Stimulated activated CD4-positive, alpha-beta T cell treated with anti-CD3 and anti-CD28 coated beads, Interleukin-12 subunit alpha, Interleukin-12 subunit beta, amount 100 ng/mL, for 4 hours (primary cell): ENCODE measurements at places on chromosomes 1 and 21.
A peak's percentile ranks its signal among the peaks of the same experiment; 100 is the strongest.

- no peak for DNase-seq
These were observed 337.4 kb upstream of the LYPLAL1 start for GRCh38 chr1:218836264-218836663.

DNA sequence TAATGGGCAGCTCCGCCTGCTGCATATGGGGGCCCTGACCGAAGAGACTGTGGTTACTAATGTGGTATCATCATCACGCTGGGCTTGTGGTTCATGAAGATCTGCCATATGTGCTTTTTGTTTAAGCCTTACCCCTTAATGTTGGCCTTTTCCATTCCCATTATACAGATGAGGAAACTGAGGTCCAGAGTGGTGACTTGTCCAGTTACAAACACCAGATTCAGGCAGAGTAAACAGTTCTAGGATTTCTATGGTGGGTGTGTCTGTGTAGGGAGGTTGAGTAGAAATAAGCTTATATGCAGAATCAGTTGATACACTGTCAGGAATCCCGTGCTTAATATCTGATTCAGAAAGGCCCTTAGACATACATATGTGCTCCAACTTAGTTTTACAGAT, 691 bp downstream of the UTP11 start:
- DNase-seq = no peak

- DNase-seq = no peak
These were observed 10.7 kb upstream of the PLXNA2 start for GRCh38 chr1:208254862-208255261.

GRCh38 chr1:215794156-215794555, 227.1 kb downstream of the KCTD3 start:
- DNase-seq = no peak

DNA sequence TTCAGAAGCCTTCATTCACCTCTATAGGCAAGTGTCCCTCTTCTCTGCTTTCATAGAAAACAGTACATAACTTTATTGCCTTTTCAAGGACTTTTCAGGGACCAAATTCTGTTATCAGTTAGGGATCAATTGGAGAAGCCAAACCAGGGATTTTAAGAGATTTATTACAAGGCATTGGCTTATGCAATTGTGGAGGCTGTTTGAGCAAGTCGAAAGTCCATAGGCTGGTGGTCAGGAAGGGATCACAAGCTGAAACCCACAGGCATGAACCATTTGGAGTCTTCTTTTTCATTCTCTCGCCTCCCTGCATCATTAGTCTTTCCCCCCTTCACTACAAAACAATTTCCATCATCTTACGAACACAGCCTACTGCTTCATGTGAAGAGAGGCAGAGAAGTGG, 34.8 kb upstream of the SYCP1 start:
- DNase-seq = no peak

DNA sequence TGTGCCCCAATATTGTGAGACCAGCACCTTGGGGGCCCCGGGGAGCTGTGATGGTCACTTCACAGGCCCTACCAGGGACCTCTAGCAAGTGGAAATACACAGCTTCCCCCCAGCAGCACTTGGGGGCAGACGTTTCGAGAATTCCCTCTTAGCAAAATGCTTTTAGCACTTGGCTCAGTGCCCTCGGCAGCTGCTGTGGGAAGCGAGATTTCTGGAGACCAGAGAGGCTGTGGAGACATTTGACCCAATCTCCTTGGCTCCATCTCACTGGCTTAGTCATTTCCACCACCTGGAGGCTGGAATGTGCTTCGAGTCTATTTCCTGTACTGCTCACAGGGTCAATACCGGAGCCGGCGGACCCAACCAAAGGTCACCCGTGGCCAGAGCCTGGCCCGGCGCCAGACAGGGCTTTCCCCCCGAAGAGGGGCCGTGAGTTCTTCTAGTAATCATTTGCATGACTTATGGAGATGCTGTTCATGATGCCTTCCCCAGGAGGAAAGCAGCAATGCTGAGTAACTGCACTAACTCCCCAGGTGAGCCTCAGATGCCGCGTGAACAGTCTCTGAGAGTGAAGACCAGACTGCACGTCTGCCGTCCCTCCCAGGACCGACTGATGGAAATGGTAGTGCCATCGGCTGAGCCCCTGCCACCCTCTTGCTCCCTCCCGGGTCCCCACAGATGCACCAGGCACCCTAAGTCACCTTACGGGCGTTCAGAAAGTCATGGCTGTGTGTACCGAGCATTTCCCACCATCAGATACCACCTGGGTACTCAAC, 4.4 kb upstream of the C2CD2 start:
- no peak for DNase-seq

- DNase-seq = no peak
These were observed 12.6 kb upstream of the ALG14 start for GRCh38 chr1:95085376-95085775.

DNA sequence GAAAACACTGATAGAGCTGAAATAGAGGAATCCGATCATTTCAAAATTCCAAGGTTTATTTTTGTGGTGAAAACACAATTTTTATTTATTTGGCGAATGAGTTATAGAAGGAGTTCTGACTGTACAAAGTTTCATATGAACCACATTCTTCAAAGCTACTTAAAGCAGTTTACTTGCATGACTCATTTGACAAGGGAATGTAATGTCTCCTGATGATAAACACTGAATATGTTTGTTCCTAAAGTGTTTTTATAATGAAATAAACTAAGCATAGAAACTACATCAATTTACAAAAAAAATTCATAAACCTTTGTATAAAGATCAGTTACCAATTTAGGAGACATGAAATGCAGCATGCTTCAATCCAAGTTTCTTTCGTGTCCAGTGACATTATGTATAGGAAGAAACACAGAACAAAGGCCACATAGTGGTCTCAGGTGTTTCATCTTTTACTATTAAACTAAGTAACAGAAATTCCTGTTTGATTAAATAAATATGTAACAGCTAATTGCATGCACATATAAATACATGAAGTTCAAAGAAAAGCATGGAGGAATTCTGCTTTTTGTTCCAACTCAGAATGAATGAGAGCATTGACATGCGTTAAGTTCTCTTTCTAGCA, 2.5 kb downstream of the PRKACB start:
- no peak for DNase-seq

DNA sequence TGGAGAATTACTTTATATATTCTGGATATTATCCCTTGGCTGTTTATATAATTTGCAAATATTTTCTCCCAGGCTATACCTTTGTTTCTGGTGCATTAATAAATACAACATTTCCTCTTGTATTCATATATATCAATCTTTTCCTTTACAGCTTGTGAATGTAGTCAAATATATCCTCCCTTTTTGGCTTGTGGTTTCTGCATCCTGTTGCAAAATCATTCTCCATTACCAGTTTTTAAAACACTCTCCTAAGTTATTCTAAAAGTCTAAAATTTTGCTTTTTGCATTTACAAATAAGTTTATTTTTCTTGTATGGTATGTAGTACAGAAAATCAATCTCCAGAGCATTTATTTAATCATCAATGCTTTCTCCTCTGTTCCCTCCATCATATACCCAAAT, 909.4 kb downstream of the ADGRL2 start:
- DNase-seq = no peak

DNA sequence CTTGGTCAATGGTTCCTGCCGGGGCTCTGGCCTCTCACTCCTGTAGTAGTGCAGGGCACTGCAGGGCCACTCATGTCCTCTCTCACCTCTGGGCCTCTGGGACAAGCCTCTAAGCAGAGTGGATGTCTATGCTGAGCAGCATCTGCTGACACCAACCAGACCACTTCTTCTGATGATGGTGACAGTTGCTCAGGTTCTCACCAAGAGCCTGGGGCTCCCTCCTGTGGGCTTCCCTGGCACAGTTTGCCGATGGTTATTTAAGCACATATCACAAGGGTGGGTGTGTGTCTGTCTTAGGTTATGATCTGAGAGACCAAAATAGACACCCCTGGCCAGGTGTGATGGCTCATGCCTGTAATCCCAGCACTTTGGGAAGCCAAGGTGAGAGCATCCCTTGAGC, 17.4 kb upstream of the GPR137B start:
- no peak for DNase-seq

DNA sequence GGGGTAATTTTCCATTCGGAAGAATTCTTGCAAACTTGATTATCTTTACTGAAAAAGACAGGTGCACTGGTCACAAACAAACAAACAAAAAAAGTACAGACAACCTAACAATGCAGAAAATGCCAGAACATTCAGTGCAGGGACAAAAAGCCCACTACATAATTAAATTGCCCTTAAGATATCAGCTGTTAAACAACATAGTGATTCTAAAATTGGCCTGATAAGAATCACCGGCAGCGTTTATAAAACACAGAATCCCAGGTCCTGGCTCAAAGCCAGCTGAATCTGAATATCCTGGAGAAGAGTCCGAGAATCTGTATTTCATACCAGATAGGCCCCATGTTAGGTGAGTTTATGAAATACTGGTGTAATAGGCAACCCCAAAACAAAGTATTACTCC, 6.1 kb downstream of the PLPP3 start:
- no peak for DNase-seq

GRCh38 chr1:183604038-183604808, 14.0 kb upstream of the NCF2 start:
- DNase-seq = no peak

DNA sequence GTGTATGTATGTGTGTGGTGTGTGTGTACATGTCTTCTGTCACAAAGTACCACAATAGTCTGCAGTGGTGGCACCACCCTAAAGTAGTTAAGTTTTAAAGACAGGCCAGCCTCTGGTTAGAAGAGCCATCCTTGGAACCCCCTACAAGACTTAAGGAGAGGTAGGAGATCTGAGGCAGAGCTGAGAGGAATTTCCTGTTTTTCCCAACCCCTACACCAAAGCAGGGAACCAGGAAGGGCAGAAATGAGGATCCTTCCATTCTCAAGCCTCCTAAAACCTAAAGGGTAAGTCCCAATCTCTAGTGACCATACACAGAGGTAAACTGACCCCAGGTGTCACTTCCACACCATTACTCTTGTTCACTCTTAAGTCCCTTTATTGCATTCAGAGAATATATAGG, 11.1 kb downstream of the PEA15 start:
- no peak for DNase-seq

DNA sequence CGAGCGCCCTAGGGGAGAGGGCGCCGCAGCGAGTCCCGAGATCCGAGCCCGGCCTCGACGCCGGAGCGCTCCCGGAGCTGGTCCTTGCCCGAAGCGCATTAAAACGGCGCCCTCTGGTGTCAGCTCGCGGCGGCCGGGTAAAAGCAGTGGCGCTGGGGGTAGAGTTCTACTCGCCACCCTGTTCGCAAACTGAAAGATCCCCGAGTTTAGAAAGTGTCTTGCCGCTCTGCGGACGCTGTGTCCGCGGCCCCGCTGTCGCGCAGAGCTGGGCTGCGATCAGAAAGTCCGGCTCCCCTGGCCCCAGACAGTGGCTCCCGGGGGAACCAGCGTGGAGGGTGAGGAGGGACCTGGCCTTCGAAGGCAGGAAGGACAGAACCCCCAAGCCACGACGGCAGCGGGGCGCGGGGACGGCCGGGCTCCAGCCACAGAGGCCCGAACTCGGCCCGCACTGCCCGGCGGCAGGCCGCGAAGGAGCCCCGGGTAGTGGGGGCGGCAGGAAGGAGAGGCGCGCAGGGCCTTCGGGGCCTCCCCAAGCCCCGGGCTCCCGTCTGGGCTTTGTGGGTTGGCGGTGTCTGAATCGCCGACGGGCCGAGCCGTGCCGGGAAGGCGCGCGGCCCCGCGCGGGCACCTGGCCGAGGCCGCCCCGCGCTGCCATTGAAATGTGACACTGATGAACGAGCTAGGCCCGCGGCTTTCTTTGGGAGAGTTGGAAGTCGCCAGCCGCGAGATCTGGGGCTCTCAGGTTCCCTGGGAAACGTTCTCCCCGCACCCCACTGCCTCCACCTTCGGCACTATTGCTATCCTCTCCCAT, 39.1 kb upstream of the NFIA start:
- peak; percentile 85 for DNase-seq

- DNase-seq = no peak
These were observed 20.4 kb upstream of the PWP2 start for GRCh38 chr21:44086636-44087425.

- no peak for DNase-seq
These were observed 87.6 kb upstream of the RUNX1 start for GRCh38 chr21:35136586-35137219.

DNA sequence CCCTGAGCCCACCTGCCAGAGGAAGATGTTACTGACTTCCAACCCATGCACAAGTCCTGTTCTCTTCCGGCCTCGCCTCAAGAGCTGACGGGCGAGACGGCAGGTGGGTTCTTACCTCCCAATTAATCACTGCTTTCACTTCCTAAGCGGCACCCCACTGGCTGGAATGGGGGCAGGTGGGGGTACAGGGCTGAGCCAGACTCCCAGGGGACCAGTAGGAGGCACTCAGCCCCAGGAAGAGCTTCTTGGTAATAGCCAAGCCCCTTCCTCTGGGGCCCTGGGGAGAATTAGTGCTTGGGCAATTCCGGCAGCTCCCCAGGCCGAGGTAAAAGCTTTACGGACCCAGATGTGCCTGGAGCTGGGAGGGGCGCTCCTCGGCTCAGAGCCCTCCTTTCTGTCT, 9.7 kb downstream of the CNTN2 start:
- no peak for DNase-seq

GRCh38 chr1:108521990-108522393, 37.9 kb upstream of the EEIG2 start:
- DNase-seq = no peak

DNA sequence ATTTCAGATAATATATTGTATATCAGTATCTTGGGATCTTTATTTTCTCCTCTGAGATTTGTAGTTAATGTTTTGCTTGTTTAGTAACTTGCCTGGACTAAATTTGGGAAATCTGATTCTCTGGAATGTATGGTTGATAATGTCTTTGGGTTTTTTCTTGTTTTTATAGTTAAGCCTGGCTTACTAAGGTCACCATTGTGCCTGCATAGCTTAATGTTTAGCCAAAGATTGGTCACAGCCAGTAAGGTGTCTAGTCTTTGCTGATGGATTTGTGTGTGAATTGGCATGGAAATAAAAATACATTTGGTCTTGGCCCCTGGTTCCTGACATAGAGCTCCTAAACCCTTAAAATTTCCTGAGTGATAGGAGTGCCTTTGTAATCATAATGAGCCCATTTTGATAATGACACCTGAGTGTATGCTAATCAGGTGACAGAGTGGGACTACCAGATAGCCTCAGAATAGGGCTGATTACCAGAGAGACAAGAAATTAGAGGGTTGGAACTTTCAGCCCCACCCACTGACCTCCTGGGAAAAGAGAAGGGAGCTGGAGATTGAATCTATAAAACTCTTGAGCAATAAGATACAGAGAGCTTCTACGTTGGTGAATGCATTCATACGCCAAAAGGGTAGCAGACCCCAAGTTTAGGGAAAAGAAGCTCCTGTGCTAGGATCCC, 47.9 kb upstream of the NUF2 start:
- no peak for DNase-seq

GRCh38 chr1:219099307-219099706, 74.4 kb upstream of the LYPLAL1 start:
- no peak for DNase-seq

DNA sequence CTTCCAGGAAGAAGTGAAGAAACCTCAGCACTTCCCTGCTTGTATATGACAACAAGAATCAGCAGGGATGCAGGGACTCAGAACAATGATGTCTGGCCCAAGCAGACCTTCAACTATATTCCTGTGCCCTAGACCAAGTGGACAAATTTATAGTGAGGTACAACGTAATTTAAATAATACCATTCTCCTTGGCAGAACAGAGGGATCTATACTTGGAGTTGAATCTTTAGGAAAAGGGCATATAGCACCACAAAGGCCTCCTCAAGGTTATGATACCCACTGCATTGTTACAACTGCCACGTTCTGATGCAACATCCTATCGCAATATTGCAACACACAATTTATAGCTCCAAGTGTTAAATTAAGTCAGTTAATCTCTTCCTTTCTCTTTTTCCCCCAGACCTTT, 29.1 kb upstream of the GFI1 start:
- DNase-seq = no peak

GRCh38 chr1:89928506-89928905, 66.4 kb upstream of the ZNF326 start:
- no peak for DNase-seq
